Kidney (tissue), 22 donors: ENCODE measurements at places on chromosomes 7 and 10. TPM values are rescaled to one million over a fixed set of nuclear protein-coding genes. Genes with fewer than 3 reads are reported as not detected.

- no peak overlapping the region for H3K27ac ChIP-seq
- H3K27me3 ChIP-seq, result no peaks in the 10 kb centered on the region
- no peak for DNase-seq
- no peaks in the 10 kb centered on the region for H3K36me3 ChIP-seq
- H3K4me3 ChIP-seq, result no peak overlapping the region
These were observed 7.2 kb upstream of the ADAM22 start for GRCh38 chr7:87926581-87927461.

Gene GPNMB
- total RNA-seq, result 60.6 TPM

Gene CACNB2
- 2.8 TPM for total RNA-seq

GRCh38 chr7:33044401-33044718 lies 18.2 kb downstream of the NT5C3A start:
- no peak overlapping the region for H3K4me3 ChIP-seq
- peak overlapping the region; percentile 59 for H3K27ac ChIP-seq
- no peaks in the 10 kb centered on the region for H3K27me3 ChIP-seq
- DNase-seq, result peak; percentile 53

DNA sequence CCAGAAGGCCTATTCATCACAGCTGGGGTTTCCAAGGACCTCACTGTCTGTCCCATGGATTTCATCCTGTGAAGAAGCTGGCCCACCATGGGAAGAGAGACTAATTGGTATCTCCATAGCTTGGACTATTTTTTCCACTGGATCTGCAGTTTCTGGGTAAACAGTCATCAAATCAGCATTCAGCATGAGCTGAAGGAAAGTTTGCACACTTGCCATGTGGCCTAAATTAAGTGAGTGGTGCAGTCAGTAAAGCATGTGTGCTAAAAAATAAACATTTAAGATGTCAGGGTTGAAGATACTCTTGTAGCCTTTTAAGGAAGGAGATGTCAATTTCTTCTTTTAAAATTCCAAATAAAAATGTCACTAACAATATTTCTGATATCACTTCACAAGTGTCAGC lies 381.1 kb upstream of the ZMIZ1 start:
- no peaks in the 10 kb centered on the region for H3K36me3 ChIP-seq
- DNase-seq, result no peak
- H3K4me3 ChIP-seq, result no peak overlapping the region
- H3K4me1 ChIP-seq, result peaks cover 8% of the 10 kb centered on the region
- H3K27ac ChIP-seq, result no peak overlapping the region

DNA sequence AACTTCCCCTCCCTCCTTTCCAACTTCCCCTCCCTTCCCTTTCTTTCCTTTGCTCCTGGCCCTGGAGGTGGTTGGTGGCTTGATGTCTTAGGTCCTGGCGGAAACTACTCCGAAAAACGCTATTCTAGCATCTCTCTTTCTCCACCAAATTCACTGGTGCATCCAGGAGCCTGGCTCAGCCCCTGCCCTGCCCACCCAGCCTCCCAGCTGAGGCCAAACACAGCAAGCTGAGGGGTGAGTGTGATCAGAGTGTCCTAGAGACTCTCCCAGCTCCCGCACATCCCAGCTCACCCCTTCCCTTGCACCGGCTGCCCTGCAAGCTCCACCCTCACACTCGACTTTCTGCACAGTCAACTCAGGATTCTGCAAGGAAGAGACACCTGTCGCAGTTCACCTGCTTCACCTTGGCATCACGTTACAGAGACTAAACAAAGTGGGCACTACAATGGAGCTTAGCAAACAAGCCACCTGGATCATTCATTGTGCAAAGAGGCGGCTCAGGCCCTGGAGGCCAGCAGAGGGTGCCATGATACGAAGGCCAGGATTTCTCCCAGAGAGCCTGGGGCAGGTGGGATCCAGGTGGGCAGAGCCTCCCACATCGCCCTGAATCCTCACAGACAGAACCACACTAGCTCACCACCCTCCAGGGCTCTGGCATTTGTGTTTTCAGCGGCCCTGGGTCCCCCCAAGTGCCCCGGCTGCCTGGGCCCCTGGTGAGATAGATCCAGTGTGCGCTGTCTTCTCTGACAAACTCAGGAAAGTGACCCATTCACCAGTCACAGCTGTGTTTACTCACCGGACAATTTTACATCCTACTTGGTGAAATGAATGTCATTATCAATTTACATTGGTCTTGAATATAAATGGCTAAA lies 169.6 kb downstream of the TCERG1L start:
- H3K4me1 ChIP-seq, result no peaks in the 10 kb centered on the region
- no peak overlapping the region for H3K4me3 ChIP-seq
- no peak overlapping the region for H3K27ac ChIP-seq
- no peak for DNase-seq

- no peaks in the 10 kb centered on the region for H3K36me3 ChIP-seq
- H3K27ac ChIP-seq, result no peak overlapping the region
- H3K4me3 ChIP-seq, result no peak overlapping the region
- no peaks in the 10 kb centered on the region for H3K27me3 ChIP-seq
These were observed 37.2 kb upstream of the CUL1 start for GRCh38 chr7:148661471-148661870.

Gene TWIST1
- total RNA-seq, result 1.3 TPM

- no peaks in the 10 kb centered on the region for H3K36me3 ChIP-seq
- H3K27me3 ChIP-seq, result no peaks in the 10 kb centered on the region
- H3K27ac ChIP-seq, result no peak overlapping the region
These were observed 475.5 kb upstream of the VSTM2A start for GRCh38 chr7:54066643-54067042.

DNA sequence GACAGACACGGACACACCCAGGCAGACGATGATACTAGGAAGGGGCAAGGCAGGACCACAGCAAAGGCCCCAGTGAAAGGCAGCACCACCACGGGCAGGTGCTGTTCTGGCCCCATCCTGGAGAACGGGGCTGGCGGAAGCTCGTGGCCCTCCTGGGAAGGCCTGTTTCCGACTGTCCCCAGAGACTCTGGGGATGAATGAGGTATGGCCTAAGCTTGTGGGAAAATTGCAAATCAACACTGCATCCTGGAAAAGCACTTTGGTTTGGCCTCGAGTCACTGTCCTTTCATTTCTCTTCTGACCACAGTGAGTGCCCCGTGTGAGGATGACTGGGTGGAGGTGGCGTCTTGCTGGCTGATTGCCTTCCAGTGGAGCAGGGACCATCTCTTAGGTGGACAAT lies 81.6 kb upstream of the ANLN start:
- no peak overlapping the region for H3K27ac ChIP-seq
- H3K4me3 ChIP-seq, result no peak overlapping the region
- H3K4me1 ChIP-seq, result peaks cover 8% of the 10 kb centered on the region
- H3K27me3 ChIP-seq, result no peaks in the 10 kb centered on the region
- no peak for DNase-seq

Gene FAM221A
- 8.6 TPM for total RNA-seq

DNA sequence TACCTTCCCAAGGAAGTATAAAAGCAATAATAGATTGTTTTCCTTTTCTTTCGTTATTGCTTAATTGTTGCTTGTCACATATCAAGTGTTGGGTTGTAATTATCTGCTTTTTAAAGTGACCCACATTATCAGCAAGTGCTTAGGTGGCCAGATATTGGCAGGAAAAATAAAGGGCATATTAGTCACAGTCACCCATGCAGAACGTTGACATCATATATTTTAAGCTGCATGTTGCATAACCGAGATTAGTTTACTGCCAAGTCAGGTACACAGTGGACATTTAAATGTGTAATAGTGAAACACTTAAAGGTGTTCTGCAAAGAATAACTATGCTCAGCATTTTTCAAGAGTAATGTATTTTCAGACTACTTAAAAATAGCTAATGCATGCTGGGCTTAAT lies 11.4 kb downstream of the NEBL start:
- H3K4me3 ChIP-seq, result no peak overlapping the region
- H3K4me1 ChIP-seq, result no peaks in the 10 kb centered on the region
- no peak overlapping the region for H3K27ac ChIP-seq
- H3K27me3 ChIP-seq, result no peaks in the 10 kb centered on the region

GRCh38 chr10:126212738-126213137 lies 175.5 kb downstream of the ADAM12 start:
- no peaks in the 10 kb centered on the region for H3K27me3 ChIP-seq
- no peaks in the 10 kb centered on the region for H3K4me1 ChIP-seq
- no peak for DNase-seq
- H3K27ac ChIP-seq, result no peak overlapping the region
- no peak overlapping the region for H3K4me3 ChIP-seq

Gene A1CF
- 3.7 TPM for total RNA-seq

DNA sequence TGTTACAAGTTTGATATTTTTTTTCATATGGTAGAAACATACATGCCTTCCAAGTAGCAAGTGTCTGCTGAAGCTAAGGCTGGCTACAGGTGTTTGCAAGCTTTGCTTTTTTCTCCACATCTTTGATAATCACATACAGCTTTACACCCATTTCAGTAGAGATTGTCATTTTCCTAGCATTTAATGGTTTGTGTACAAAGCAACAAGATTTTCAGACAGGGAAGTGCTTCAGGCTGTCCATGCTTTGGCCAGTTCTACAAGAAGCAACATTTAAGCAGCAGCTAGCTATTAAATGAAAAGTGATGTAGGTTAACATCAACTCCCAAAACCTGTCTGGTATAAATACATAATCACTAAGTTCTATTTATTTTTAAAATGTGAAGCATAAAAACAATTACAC lies 2.3 kb downstream of the HDAC9 start:
- H3K27ac ChIP-seq, result no peak overlapping the region
- H3K4me1 ChIP-seq, result no peaks in the 10 kb centered on the region
- no peaks in the 10 kb centered on the region for H3K27me3 ChIP-seq
- H3K36me3 ChIP-seq, result no peaks in the 10 kb centered on the region
- H3K4me3 ChIP-seq, result no peak overlapping the region

Gene MUC3A
- total RNA-seq, result 39.1 TPM

Gene CPVL
- 133 TPM for total RNA-seq

Gene MRPS16
- 82.9 TPM for total RNA-seq

Gene ABCC2
- 2.3 TPM for total RNA-seq

DNA sequence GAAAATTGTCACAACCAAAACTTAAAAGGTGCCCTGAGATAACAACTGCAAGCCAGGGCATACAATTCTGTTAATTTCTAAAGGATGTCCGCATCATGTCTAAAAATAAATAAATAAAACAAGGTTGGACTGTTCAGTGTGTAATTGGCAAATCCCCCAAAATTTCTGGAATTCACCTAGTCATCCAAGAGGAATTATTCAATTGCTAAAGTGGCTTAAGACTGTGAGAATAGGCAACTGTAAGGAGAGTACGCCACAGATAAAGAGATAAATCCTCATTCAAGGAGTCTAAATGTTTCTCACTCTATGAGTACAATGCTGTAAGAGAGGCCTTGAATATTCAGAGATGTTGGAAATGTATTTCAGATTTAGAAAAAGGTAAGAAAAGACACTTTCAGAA lies 37.2 kb downstream of the PIK3AP1 start:
- H3K27ac ChIP-seq, result no peak overlapping the region
- H3K4me3 ChIP-seq, result no peak overlapping the region
- no peaks in the 10 kb centered on the region for H3K27me3 ChIP-seq
- no peaks in the 10 kb centered on the region for H3K4me1 ChIP-seq

DNA sequence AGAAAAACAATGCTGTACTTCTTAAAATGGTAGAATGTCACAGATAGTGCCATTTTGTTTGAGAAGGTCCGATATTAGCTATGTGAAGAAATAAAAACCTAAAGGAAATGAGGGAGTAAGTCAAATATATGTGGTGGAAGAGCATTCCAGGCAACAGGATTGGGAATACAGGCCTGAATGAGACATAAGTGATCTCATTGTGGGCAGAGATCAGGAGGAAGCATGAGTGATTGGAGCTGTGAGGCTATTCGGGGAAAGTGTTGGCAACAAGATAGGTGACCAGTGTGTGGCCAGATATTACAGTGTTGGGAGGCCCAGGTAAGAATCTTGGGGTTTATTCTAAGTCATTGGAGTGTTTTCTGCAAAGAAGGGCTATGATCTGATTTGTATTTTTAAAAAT lies 41.3 kb upstream of the AGMO start:
- no peak for DNase-seq
- H3K4me3 ChIP-seq, result no peak overlapping the region
- H3K4me1 ChIP-seq, result no peaks in the 10 kb centered on the region
- H3K27ac ChIP-seq, result no peak overlapping the region

Gene RAB11FIP2
- total RNA-seq, result 50.4 TPM

DNA sequence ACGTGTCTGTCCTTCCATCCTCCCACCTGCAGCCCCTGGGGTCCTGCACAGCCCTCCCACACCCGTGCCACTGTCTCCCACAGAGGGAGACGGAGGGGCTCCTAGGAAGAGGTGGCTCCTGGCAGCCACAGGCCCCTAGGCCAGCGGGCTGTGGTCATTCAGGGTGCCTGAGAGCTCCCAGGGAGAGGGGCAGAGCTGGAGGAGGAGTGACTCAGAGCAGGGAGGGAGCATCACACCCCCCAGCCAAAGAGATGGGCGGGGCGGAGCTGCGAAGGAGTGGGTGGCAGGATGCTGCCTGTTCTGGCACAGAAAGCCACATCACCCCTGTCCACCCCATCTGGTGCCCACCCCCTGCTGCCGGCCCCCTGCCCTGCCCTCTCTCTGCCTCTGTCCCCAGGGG lies 50.5 kb downstream of the STK32C start:
- DNase-seq, result no peak
- H3K27me3 ChIP-seq, result no peaks in the 10 kb centered on the region
- no peak overlapping the region for H3K4me3 ChIP-seq
- H3K36me3 ChIP-seq, result no peaks in the 10 kb centered on the region
- H3K4me1 ChIP-seq, result no peaks in the 10 kb centered on the region

Gene KCNH2
- 1.3 TPM for total RNA-seq

Gene CTAGE8
- total RNA-seq, result 4.3 TPM

DNA sequence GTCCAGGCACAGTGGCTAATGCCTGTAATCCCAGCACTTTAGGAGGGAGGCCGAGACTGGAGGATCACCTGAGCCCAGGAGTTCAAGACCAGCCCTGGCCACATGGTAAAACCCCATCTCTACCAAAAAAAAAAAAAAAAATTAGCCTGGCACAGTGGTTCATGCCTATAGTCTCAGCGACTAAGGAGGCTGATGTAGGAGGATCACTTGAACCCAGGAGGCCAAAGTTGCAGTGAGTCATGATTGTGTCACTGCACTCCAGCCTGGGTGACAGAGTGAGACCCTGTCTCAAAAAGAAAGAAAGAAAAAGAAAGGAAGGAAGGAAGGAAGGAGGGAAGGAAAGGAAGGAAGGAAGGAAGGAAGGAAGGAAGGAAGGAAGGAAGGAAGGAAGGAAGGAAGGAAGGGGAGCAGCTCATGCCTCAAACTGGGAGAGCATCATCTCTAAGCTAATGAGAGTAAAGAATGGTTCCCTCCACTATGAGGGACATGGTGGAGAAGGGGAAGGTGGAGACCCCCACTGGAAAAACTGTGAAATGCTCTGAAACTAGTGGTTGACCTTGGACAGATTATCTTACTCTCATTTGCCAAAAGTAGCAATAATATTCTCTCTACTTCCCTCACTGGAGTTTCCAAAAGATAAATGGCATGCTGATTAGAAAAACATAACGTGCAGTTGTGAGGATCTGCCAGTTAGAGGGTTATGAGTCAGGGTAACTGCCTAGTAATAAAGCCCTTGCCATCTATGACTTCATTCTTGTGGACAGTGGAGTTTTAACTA lies 16.8 kb downstream of the GIMAP5 start:
- no peak overlapping the region for H3K4me3 ChIP-seq
- no peaks in the 10 kb centered on the region for H3K36me3 ChIP-seq
- no peak for DNase-seq

Gene CYP2E1
- 2.9 TPM for total RNA-seq

Gene OR2A12
- not detected for total RNA-seq

Gene INTS15
- total RNA-seq, result 26.7 TPM
